Dermis blood vessel endothelial cell (primary cell): ENCODE measurements at places on chromosomes 7 and 10. TPM values are rescaled to one million over a fixed set of nuclear protein-coding genes. Genes with fewer than 3 reads are reported as not detected.

Gene POT1
- total RNA-seq = 26.4 and 35.2 TPM in 2 replicates

Gene OPALIN
- not detected in 2 replicates for total RNA-seq

Gene GPR26
- not detected in 2 replicates for total RNA-seq

Gene MCM10
- 6.3 and 19.5 TPM in 2 replicates for total RNA-seq

Gene PON1
- total RNA-seq = not detected in 2 replicates

Gene TAX1BP1
- 77.6 and 88.8 TPM in 2 replicates for total RNA-seq

Gene ATG9B
- 0.28 TPM in 1 of 2 replicates, not detected in the other for total RNA-seq

Gene LLCFC1
- total RNA-seq = not detected in 2 replicates

Gene ZP3
- 1.0 and 2.8 TPM in 2 replicates for total RNA-seq

Gene NACAD
- total RNA-seq = 0.68 and 1.9 TPM in 2 replicates

Gene GPR85
- 0.42 and 0.85 TPM in 2 replicates for total RNA-seq

Gene KLF14
- under 0.01 TPM in 1 of 2 replicates, not detected in the other for total RNA-seq

Gene HHEX
- 56.7 and 66.9 TPM in 2 replicates for total RNA-seq

Gene CACNB2
- total RNA-seq = not detected in 2 replicates

Gene GPER1
- 1.0 and 2.0 TPM in 2 replicates for total RNA-seq
